ENCODE measurements at places on chromosomes 1 and 21.

DNA sequence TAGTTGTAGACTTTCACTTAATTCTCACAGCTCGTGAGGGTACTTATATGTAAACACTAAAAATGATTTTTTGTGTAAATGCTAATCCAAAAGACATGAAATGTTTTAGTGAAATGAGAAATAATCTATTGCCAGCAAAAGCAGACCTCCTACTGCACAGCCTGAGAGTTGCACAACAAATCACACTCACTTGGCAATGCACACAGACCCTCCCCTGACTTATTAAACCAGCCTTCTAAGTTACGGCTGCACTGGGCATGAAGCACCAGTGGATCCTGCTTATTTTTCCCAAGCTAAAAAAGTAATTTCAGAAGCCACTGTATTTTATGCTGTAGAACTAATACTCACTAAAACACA, 10.3 kb downstream of the ERRFI1 start:
- no peak for DNase-seq

- no peak for DNase-seq
These were observed 76.7 kb downstream of the GFI1 start for GRCh38 chr1:92409946-92410549.

GRCh38 chr1:94998748-94999147, 71.8 kb upstream of the CNN3 start:
- DNase-seq, result no peak

DNA sequence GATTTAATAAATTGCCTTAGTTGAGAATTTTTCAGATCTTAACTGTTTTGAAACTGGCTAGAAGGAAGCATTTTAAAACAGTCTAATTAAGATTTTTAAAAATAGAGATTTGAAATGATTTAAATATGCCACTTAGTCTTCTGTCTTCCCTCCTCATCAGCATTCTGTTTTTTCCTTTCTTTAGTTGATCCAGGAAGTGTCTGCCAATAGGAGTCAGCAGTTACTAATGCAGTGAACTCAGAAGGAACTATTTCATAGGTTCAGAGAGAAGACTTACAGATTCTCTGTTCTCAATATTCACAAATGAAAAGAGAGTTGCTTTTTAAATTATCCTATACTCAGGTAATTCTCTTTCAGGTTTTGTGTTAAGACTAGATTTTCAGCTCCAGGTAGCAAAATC, 84.5 kb downstream of the RPS6KC1 start:
- no peak for DNase-seq

- DNase-seq, result no peak
These were observed 15.4 kb upstream of the GUCA2B start for GRCh38 chr1:42137766-42138165.

GRCh38 chr1:88298506-88298905, 385.6 kb upstream of the PKN2 start:
- no peak for DNase-seq

- DNase-seq, result no peak
These were observed 3.5 kb downstream of the A3GALT2 start for GRCh38 chr1:33317354-33317753.

GRCh38 chr1:12343823-12344487, 114.1 kb downstream of the VPS13D start:
- DNase-seq, result no peak

- no peak for DNase-seq
These were observed 75.3 kb upstream of the PALMD start for GRCh38 chr1:99570486-99571089.

- DNase-seq, result no peak
These were observed 66.2 kb downstream of the PRDM16 start for GRCh38 chr1:3135073-3135702.

- no peak for DNase-seq
These were observed 310.4 kb downstream of the ASTN1 start for GRCh38 chr1:176854121-176854520.

GRCh38 chr1:18795002-18795689, 64.3 kb downstream of the TAS1R2 start:
- DNase-seq, result no peak

GRCh38 chr1:204615881-204616280, 69.7 kb downstream of the LRRN2 start:
- DNase-seq, result no peak

DNA sequence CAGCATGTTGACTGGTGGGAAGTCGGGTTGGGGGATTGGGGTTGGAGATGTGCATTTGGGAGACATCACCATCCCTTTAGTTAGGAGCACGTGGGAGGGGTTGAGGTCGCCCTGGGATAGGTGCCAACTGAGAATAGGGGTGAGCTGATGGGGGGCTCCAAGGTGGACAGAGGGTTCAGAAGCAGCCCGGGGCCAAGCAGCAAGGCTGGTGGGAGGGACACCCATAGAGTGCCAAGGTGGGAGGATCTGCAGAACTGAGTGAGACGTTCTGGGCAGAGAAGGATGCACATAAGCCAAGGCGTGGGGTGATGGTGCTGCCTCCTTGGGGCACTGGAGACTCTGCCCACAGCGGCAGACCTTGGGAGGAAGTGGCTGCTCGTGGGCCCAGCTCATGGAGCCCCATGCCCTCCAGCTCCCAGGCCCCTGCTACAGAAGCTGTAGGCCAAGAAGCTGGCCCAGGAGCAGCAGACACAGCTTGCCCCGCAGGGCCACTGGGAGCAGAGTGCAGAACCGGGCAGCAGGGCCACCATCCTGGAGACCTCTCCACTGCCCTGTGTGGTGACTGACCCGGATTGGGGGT, 31.4 kb upstream of the PKP1 start:
- no peak for DNase-seq

- no peak for DNase-seq
These were observed 52.5 kb downstream of the DISC1 start for GRCh38 chr1:231679109-231679508.

- DNase-seq, result no peak
These were observed 53.4 kb upstream of the COX20 start for GRCh38 chr1:244782056-244782455.

DNA sequence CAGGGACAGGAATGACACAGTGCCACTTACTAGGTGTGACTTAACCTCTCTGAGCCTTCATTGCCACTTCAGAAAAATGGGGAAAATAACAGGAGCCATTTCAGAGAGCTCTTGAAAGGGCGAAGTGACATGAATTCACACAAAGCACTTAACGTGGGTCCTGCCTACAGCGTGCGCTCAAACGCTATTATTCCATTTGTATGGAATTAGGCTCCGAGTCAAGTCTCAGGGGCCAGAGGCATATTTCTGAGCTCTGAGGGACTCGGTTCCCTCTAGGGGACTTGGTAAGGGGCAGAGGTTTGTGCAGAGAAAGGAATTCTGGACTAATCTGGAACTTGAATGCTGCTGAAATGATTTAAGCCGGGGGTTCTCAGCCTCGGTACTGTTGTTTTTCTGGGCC, 14.1 kb downstream of the DRAXIN start:
- no peak for DNase-seq

DNA sequence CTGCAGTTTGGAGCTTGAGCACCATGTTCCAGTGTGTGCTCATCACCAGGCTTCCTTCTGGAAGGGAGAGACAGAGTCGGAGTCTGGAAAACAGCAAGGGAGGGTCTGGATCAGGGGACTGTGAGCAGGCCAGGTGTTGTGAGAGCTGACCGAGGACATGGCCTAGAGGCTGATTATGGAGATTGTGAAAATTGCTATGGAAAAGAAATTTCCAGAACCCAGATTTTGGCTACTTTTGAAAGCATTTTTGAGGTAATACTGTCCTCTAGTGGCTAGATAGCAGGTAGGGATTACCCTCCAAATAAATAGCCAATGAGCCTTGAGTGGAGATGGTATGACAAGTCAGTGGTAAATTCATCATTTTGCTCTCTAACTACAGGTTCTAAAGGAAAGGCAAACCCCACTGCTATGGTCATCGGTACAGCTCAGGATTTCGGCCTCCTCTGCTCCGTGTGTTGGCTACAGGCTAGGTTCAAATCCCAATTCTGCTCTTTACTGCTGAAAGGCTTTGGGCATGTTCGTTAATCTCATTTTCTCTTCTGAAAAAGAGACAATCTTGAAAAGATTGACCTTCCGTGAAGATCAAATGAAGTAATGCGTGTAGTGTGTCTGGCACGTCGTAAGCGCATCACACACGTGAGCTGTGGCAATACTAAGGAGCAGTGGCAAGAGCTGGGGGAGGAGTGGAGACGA, 1.0 kb upstream of the HAO2 start:
- DNase-seq, result no peak

Measured in NK-92 treated with Interleukin-12 subunit alpha and Interleukin-12 subunit beta, amount 100 ng/mL, for 24 hours (cell line).